Activated T-cell treated with anti-CD3 and anti-CD28 coated beads, Interleukin-2, amount 50 U/mL, for 4 hours (primary cell): ENCODE measurements at places on chromosomes 12 and 14. TPM values are rescaled to one million over a fixed set of nuclear protein-coding genes. Genes with fewer than 3 reads are reported as not detected.

The KLRK1 gene
- 55.4 TPM for total RNA-seq

The OR4N2 gene
- not detected for total RNA-seq

The CCDC85C gene
- 11.1 TPM for total RNA-seq

The SIVA1 gene
- total RNA-seq, result 135 TPM

The DPF3 gene
- 0.95 TPM for total RNA-seq

The B4GALNT1 gene
- total RNA-seq, result 3.6 TPM

The CLEC9A gene
- total RNA-seq, result not detected

The LRP1-AS gene
- total RNA-seq, result not detected

GRCh38 chr12:10673659-10674384 lies at the start of gene STYK1:
TSS of gene STYK1 (minus strand) at chr12:10674052. CDS start at chr12:10634618, 39,434 bp downstream.
- peak; percentile 69 for DNase-seq

DNA sequence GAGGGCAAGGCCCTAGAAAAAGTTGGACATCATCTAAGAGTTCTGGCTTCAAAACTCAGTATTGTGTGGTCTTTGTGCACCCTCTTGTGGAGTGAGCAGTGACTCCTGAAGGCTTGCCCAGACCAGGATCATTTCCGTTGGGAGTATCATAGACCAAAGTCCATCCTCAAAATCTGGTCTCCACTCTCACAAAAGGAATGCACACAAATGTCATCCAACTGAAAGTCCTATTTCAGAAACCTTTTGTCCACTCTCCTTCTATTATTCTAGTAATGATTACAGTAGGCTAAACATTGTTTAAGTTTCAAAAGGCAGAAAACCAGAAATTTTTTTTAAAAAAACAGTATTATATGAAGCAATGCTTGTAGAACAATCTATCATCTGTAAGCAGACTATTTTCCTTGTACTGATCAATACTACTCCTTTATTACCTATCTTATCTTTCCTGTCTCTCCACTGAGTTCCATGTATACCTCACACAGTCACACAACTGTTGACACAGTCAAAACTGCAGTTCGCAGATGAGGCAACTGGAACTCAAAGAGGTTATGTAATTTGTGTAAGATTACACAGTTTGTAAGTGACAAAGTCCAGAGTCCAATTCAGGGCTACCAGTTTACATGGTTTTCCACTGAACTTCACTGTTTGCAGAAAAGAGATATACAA lies 41.4 kb downstream of the COX16 start:
- no peak for DNase-seq

- DNase-seq, result no peak
Measured at GRCh38 chr12:20125276-20125798, 243.0 kb upstream of the PDE3A start.

- DNase-seq, result no peak
Measured at GRCh38 chr14:23401291-23401690, 6.8 kb downstream of the MYH6 start.

GRCh38 chr14:23512156-23512555 lies 39.4 kb downstream of the ZFHX2 start:
- no peak for DNase-seq

DNA sequence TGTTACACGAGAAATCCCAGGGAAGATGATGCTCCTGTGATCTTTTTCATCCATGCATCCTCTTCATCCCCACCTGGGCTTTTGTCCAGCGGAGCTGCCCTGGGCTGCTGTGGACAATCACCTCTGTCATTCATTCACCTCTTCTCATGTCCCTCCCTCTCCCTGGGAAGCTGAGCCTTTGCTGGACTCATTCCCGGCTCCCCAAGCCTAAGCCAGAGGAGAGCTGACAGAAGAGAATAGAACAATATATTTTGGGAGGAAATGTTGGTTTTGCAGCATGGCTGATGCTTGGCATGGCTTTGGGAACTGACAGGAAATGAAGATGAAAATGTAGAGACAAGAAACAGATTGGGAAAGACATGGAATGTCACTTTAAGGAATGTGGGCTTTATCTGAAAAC lies 177.4 kb downstream of the DICER1 start:
- no peak for DNase-seq

- DNase-seq, result no peak
Measured at GRCh38 chr12:118925826-118926225, 55.5 kb upstream of the SRRM4 start.

- no peak for DNase-seq
Measured at GRCh38 chr12:39605996-39606395, 13.6 kb downstream of the ABCD2 start.

GRCh38 chr14:50839048-50839447 lies 8.1 kb upstream of the NIN start:
- no peak for DNase-seq

GRCh38 chr14:79331830-79332229 lies 879.5 kb downstream of the DIO2 start:
- no peak for DNase-seq

GRCh38 chr12:124686370-124687173 lies 119.2 kb upstream of the NCOR2 start:
- DNase-seq, result no peak

DNA sequence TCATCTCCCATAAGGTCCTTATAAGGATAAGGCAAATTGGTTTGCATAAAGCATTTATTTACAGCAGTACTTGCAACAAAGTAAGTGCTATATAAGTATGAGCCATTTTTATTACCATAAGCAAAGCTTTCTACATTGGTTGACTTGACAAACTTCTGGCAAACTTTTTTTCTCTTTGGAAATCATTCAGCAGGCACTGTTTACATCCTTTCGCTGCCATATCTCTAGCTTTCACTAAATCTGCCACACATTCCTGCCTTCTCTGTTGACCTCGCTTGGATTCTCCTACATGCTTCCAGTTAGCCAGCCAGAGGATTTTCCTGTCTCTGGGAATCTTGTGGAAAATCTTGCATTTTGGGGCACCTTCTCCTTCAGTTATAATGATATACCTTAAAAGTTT lies 21.8 kb upstream of the HDAC7 start:
- DNase-seq, result no peak

DNA sequence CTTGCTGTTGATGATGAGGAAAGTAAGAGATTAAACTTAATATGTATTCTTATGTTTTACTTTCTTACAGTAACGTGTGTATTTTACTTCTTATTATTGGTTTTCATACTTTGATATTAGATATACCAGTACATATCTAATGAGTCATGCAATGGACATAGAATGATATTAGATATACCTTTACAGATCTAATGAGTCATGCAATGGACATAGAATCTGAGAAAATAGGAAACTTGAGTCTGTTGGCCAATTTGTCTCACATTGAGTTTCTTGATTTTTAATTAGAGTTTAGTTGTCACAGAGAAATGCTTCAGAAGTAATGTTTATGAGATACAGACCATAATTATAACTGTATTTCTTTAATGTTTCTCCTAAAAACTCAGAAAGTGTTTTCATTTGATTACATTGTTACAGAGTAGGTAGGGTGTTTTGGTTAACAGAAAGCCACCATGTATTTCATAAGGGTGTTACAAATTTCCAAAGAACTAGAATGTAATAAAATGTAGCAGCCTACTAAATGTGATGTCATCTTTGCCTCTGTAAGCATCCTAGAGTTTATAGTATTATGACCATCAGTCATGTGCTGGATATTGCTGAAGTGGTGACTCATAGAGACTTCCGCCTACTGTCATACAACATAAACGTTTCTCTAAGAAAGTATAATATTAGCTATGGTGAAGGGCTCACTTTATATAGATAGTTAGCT lies 3.0 kb downstream of the GAS2L3 start:
- DNase-seq, result no peak

GRCh38 chr12:74963867-74964331 lies 245.7 kb downstream of the KCNC2 start:
- no peak for DNase-seq

GRCh38 chr14:65281991-65282895 lies 130.3 kb upstream of the FUT8 start:
- DNase-seq, result no peak

DNA sequence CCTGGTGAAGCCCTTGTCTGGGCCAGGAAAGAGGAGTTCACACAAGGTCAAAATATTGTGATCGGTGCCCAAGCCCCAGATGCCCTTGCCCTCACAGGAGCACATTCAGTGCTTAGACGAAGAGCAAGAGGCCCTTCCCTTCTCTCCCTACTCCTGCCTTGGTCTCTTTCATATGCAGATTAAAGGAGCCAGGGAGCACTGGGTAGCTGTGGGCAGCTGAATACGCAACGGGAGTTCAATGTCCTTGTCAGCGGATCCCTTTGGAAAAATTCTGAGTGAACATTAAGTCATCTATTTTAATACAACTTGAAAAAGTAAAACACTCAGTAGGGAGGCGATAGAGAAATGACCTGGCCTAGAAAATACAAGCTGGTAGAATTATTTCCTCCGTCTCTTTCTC lies 1489.4 kb downstream of the AACS start:
- DNase-seq, result no peak

- no peak for DNase-seq
Measured at GRCh38 chr12:2190085-2190484, 137.3 kb downstream of the CACNA1C start.

DNA sequence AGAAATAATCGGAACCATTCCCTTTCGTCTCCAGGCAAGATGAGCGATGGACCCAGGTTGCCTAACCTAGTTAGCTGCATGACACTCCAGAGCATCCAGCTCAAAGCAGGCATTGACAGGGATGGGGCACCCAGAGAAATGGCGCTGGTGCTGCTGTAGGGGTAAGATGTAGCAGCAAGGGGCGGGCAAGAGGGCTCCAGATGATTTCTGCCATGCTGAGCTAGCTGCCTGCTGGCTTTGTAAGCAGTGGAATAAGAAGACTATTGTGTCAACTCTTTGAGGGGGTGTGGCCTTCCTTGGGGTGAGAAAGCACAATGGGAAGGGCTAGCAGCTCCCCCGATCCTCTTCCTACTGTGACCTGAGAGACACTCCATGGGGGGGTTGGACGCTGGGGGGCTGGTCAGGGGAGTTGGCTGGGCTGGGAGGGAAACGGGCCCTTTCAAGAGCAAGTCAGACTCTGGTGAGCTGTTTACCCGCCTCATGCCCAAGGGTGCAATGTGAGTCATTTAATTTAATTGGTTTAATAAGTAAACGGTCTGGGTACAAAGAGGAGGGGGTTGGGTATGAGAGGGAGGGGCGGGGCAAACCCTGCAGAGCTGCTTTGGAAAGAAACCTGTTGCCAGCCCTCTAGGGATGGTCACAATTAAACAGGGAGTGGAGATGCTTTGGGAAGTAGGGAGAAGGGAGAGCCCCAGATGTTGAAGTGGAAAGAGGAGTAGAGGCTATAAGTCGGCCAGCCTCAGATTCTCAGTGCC lies 50.5 kb downstream of the B4GALNT3 start:
- no peak for DNase-seq

DNA sequence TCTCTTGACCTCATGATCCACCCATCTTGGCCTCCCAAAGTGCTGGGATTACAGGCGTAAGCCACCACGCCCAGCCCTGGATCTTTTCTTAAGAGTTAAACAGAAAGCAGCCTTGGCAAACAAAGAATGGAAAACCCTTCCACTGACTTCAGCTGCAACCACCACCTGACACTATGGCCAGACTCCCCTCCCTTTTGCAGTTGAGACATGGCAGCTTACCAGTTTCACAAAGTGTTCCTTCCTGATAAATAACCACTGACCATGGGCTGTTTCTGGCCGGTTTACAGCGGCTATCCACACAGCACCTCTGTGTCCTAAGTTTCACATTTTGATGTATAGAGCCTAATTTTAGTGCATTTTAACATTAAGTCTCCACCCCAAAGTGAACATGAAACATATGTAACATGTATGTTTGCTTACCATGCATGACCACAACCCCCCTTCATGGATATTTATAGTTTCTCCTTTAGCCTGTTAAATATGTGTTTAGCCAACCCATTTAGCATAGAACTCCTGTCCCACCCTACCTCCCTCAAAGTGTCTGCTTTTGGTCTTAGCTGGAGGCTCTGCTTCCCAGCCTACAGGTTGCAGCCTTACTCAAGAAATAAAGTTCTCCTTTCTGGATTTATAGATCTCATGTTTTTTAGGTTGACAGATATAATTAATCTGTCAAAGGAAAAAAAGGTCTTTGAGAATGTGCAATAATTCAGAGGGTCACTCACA lies 32.7 kb upstream of the RAB21 start:
- DNase-seq, result no peak

GRCh38 chr14:94844593-94845152 lies 74.8 kb upstream of the GSC start:
- no peak for DNase-seq
